ENCODE measurements at places on chromosomes 6 and 20. TPM values are rescaled to one million over a fixed set of nuclear protein-coding genes. Genes with fewer than 3 reads are reported as not detected.
A peak's percentile ranks its signal among the peaks of the same experiment; 100 is the strongest.

DNA sequence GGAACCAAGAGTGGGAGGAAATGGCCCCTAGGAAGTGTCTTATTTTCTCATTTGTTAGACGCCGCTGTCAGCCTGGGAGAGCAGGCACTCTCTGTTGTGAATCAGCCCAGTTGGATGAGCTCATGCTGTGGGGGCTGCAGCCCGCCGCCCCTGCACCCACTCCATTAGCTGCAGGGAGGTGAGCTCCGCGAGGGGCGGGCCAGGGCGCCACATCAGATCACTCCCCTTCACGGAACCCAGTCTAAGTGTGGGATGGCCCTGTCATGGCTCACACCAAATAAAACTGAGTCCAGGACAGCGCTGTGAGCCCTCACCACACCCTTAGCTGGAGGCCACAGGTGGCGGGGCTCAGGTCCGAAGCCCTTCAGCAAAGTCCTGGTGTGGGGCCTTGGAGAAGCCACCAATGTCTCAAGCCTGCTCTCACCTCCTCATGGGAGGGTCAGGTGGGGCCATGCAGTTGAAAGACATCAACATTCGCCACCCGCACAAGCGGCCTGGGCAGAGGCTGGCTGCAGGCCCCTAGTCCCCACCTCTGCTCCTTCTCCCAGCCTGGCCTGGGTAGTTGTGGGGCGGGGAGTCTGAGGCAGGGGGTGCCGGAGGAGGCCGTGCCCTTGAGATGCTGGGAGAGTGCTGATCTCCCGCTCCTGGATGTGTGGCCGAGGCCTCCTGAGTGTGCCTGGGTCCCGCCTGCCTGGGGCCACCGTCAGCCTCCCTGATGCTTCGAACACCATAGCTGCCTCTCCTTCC lies 66.2 kb upstream of the SLCO4A1 start:
- H3K4me3 ChIP-seq, result no peak overlapping the region
- DNase-seq, result no peak
- no peaks in the 10 kb centered on the region for H3K4me1 ChIP-seq
- no peak overlapping the region for H3K27ac ChIP-seq

TRIM10 gene
- not detected for total RNA-seq

HAO1 gene
- total RNA-seq, result not detected

DNA sequence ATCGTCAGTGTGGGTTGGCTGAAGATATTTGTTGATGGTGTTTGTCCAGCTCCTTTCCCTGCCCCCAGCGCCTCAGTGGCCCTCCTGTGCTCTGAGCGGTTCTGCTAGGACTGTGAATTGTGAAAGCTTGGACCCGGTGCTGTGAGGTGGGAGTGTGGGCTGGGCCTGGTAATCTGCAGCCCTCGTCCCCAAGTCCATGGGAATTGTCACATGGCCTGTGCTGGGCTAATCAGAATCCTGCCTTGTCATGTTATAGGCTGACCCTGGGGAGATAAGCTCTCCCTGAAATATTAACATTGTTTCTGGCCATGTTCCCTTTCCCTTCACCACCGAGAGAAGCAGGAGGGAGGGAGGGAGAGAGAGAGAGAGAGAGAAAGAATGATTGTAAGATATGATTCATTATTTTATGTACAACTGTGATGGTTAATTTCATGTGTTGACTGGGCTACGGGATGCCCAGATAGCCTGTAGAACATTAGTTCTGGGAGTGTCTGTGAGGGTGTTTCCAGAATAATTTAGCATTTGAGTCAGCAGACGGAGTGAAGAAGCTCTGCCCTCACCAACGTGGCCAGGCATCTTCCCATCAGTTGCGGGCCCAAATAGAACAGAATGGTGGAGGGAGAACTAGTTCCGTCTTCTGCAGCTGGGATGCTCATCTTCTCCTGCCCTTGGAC lies 62.4 kb downstream of the TFAP2C start:
- peaks cover 23% of the 10 kb centered on the region for H3K27me3 ChIP-seq
- no peak for DNase-seq
- H3K36me3 ChIP-seq, result no peaks in the 10 kb centered on the region
- H3K27ac ChIP-seq, result no peak overlapping the region
- H3K4me1 ChIP-seq, result peaks cover 11% of the 10 kb centered on the region

- H3K27me3 ChIP-seq, result no peaks in the 10 kb centered on the region
- H3K27ac ChIP-seq, result peak overlapping the region; percentile 99
- peak; percentile 88 for DNase-seq
- H3K4me3 ChIP-seq, result peak overlapping the region; percentile 81
These were observed 1.2 kb upstream of the HMGA1 start for GRCh38 chr6:34235307-34236130.

DNA sequence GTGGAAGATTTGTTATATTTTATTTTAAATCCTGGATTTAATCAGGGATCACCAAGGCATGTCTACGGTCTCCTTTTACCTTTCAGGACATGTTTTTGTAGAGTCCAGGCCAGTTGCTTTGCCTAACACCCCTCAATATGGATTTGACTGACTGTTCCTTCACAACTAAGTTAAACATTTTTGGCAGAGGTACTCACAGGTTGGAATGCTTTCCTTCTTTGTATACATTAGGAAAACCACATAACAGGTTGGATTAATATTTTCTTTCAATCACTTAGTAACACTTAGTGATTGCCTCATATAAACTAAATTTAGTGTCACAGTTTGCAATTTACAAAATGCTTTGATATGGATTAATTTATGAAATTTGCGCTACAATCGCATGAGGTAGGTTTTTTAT lies 64.5 kb downstream of the IPCEF1 start:
- no peak overlapping the region for H3K4me3 ChIP-seq
- no peak overlapping the region for H3K27ac ChIP-seq
- no peaks in the 10 kb centered on the region for H3K27me3 ChIP-seq
- peaks cover 2% of the 10 kb centered on the region for H3K36me3 ChIP-seq
- H3K4me1 ChIP-seq, result no peaks in the 10 kb centered on the region

PKIB gene
- 44.8 TPM for total RNA-seq

DNA sequence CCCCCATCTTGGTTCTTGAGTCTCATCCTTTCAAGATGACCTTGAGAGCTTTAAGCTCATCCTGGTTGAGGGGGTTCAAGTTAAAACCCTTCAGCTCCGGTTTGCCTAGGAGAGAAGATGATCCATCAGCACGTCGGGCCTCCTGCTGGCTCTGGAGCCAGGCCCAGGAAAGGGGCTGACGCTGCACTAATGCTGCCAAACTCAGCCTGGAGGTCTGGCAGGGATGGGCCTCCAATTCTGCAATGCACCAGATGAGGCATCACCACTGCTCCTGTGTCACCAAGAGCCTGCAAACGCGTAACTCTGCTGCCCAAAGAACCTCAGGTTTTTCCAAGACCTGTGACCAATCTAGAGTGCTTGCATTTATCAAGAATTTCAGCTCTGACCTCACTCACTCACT lies 6.1 kb downstream of the PDRG1 start:
- H3K27ac ChIP-seq, result no peak overlapping the region
- peaks cover 38% of the 10 kb centered on the region for H3K36me3 ChIP-seq
- DNase-seq, result no peak
- peaks cover 5% of the 10 kb centered on the region for H3K4me1 ChIP-seq
- H3K4me3 ChIP-seq, result no peak overlapping the region

CLVS2 gene
- 0.69 TPM for total RNA-seq

DNA sequence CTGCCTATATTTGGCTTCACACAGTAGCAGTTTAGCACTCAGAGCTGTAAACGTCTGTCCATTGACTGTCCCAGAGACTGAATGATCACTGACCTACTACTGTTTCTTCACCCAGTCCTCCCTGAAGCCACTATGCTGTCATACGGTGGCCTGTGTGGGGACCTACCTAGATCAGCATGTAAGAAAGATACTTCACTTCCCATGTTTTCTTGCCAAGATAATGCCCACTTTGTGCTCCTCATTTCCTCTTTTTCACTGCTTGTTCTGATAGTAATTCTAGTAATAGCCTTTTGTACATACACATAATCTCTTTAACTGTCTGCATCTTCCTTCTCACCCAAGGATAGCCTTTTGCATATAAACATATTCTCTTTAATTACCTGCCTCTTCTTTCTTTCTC lies 109.9 kb upstream of the TIAM2 start:
- H3K36me3 ChIP-seq, result peaks cover 9% of the 10 kb centered on the region
- no peak overlapping the region for H3K27ac ChIP-seq
- no peaks in the 10 kb centered on the region for H3K4me1 ChIP-seq
- H3K4me3 ChIP-seq, result no peak overlapping the region
- no peak for DNase-seq
- H3K27me3 ChIP-seq, result no peaks in the 10 kb centered on the region

IMPG1 gene
- total RNA-seq, result not detected

PLEKHG1 gene
- 42.2 TPM for total RNA-seq

ABHD16B gene
- total RNA-seq, result not detected

GRCh38 chr20:36400909-36401735 lies 95.0 kb downstream of the DLGAP4 start:
- DNase-seq, result no peak
- no peaks in the 10 kb centered on the region for H3K36me3 ChIP-seq
- H3K27ac ChIP-seq, result no peak overlapping the region
- no peak overlapping the region for H3K4me3 ChIP-seq

All from progenitor cell of endocrine pancreas (in vitro differentiated cells).